ENCODE measurements at places on chromosomes 16 and 17. TPM values are rescaled to one million over a fixed set of nuclear protein-coding genes. Genes with fewer than 3 reads are reported as not detected.

- no peak for DNase-seq
Measured at GRCh38 chr17:73968680-73969079, 234.8 kb upstream of the RPL38 start.

DNA sequence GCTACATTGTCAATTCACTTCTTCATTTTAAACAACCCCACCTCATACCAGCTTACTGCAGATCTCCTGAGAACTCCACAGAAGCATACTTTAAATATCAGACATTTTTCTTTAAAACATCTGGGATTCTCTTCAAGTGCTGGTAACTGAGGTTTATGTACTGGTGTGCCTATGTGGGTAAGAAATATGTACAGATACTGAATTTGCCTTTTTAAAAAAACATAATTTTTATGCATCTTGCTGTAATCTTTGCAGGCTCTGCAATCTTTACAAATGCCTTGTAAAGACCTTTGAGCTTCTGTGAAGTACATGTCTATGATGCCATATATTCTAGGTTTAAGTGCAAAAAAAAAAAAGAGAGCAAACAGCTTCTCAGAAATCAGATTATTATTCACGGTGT, 127.6 kb upstream of the NOG start:
- no peak for DNase-seq

DNA sequence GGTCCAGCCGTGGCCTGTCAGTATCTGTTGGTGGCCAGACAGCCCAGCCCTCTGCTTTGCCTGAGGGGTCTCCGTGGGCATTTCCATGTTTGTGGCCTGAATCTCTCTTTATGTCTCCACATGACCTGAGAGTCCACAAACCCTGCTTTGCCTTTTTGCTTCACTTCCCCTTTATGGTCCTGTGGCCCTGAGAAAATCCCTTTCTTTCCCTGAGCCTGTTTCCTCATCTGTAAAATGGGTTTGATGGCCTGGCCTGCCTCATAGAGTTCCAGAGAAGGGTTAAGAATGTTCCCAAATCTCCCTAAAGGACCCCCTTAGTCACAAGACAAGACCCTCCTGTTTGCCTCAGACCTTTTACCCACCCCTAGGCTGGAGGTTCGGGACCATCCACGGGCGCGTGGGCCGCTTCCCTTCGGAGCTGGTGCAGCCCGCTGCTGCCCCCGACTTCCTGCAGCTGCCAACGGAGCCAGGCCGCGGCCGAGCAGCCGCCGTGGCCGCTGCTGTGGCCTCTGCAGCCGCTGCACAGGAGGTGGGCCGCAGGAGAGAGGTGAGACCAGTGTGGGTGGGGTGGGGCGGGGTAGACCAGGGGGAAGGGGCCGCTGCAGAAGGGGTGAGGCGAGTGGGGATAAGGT, 26.2 kb upstream of the ALKBH5 start:
- no peak for DNase-seq

- DNase-seq, result no peak
Measured at GRCh38 chr17:63634163-63634562, 11.9 kb downstream of the MAP3K3 start.

DNA sequence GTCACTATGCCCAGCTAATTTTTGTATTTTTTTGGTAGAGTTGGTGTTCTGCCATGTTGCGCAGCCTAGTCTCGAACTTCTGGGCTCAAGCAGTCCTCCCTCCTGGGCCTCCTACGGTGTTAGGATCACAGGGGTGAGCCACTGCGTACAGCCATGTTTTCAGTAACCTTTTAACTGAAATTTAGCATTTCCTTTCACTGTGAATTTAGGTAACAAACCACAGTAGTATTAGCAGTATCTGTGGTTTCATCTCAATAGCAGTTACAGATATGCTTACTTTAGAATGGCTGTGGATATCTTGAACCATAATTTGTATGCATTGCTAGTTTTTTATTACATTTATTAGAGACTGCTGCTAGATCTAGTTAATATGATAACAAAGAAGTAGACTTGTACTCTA, 4.3 kb upstream of the RANGRF start:
- no peak for DNase-seq

- no peak for DNase-seq
Measured at GRCh38 chr17:79622122-79622601, 11.3 kb upstream of the RBFOX3 start.

- DNase-seq, result no peak
Measured at GRCh38 chr16:9297437-9298113, 206.1 kb downstream of the HAPSTR1 start.

DNA sequence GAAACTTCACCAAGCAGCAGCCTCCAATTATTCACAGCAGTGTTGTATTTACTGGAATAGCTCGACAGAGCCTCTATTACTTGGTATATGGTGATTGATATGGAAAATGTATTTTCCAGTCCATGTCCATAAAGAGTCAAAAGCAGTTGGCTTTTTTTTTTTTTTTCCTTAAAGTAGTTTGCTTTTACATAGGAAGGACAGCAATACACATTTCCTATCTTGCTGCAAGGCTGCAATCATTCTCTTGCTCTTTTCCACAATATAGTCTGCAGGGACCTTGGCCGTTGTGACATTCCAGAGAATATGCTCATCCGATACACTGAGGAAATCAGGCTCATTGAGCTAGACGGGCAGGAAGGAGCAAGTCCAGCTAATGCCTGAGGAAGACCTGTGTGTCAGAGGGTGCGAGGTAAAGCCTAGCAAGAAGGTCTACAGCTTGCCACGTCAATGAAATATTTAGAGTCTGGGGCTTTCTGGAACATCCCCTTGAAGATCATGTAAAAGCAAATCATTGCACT, 131.1 kb downstream of the ENGASE start:
- no peak for DNase-seq

GRCh38 chr17:77311371-77311981, 170.7 kb downstream of the SEC14L1 start:
- no peak for DNase-seq

DNA sequence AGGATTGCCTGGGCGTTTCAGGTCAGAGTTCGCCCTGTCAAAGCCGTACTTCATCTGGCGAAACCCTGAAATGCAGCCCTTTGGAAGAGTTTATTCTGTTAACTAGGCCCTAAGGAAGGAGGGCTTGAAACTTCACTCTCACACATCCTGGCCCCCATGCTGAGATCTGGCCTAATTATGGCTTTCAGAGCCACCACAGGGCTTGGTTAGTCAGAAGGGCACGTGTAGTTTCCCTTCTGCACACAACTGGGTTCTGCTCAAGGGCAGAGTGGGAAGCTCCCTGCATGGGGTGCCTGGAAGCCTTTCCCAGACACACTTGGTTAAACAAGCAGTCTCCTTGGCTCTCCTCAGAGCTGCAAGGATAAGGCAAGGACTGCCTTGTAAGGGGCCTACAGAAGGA, 397.3 kb downstream of the SHISA9 start:
- no peak for DNase-seq

GRCh38 chr17:41680426-41681040, 8.2 kb upstream of the EIF1 start:
- DNase-seq, result no peak

GRCh38 chr17:49739641-49740271, 24.2 kb downstream of the FAM117A start:
- no peak for DNase-seq

DNA sequence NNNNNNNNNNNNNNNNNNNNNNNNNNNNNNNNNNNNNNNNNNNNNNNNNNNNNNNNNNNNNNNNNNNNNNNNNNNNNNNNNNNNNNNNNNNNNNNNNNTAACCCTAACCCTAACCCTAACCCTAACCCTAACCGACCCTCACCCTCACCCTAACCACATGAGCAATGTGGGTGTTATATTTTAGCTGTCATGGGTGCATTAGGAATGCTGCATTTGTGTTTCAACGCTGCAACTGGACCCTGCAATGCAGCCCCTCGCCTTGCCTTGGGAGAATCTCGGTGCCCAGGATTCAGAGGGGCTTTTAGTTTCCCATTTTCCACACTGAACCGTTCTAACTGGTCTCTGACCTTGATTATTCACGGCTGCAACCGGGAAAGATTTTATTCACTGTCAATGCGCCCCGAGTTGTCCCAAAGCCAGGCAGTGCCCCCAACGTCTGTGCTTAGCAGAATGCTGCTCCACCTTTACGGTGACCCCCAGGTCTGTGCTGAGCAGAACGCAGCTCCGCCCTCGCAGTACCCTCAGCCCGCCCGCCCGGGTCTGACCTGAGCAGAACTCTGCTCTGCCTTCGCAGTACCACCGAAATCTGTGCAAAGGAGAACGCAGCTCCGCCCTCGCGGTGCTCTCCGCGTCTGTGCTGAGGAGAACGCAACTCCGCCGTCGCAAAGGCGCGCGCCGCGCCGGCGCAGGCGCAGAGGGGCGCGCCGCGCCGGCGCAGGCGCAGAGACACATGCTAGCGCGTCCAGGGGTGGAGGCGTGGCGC, 43.3 kb downstream of the POLR3K start:
- DNase-seq, result no peak

GRCh38 chr16:48168075-48168474, 12.3 kb upstream of the ABCC12 start:
- DNase-seq, result no peak

GRCh38 chr17:35046740-35047283, 16.7 kb downstream of the RFFL start:
- DNase-seq, result no peak

DNA sequence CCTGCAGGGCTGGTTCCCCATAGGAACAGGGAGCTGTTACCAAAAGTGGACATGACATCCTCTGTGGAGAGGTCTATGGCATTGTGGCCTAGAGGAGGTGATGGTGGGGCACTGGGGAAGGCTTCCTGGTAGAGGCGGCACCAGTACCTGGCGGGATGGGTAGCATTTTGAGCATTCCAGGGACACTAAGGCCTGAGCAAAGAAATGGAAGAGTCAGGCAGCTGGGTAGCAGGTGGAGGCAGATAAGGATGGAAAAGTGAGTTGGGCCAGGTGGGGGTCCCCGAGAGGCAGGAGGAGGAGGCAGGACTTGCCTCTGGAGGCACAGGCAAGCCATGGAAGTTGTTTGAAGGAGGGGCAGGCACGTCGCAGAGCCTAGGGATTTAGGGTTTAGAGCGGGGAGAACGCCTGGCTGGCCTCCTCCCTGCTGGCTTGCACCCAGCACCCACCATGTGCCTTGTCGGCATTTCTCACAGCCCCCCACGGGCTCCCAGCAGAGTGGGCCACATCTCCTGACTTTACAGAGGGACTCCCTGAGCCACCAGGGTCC, 5.1 kb upstream of the ADCY7 start:
- no peak for DNase-seq

DNA sequence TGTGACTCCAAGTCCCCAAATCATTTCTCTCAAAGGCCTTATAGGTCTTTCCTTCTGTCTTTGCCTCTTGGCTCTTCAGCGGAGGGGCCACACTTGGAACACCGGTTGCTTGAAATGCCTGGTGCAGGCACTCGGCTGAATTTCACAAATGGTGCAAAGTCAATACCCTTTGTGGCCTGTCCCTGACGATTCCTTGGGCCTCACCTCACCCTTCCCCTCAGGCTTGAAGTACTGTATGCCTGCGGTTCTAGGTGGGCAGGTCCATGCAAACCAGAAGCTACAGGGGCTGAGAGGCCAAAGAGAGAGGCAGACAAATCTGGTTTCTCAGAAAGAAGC, 4.1 kb upstream of the B9D1 start:
- no peak for DNase-seq

GRCh38 chr17:63086483-63087185, 120.6 kb downstream of the TANC2 start:
- no peak for DNase-seq

DNA sequence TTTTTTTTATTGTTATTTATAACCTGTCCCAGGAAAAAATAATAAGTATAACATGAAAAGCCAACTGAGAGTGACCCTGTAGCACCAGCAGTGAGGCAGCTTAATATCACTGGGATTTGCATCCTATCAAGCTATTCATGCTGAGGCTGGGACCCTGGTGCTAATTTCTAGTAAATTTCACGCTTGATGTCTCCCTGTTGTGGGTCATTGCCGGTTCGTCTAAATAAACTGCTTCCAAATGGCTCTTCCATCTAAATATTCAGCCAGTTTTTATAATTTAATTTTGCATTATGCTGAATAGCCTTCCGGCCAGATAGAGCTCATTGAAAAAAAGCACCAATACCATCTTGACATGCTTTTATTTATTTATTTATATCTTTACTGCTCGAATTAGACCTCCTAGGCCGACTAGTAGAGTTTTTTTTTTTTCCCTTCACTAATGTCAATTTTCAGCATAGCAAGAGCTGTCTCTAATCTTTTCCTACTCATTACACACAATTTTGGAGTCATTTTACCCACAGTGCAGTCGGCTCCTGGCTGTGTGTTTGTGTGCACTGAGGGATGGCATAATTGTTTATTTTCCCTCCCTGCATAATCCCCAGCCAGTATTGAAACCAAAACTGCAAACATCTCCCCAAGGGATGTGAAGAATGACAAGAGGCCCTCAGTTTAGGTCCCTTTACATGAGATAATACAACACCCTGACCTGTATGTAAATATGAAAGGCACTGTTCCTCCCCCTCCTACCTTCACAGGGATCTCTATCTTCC, 168.8 kb downstream of the AATF start:
- no peak for DNase-seq

DNA sequence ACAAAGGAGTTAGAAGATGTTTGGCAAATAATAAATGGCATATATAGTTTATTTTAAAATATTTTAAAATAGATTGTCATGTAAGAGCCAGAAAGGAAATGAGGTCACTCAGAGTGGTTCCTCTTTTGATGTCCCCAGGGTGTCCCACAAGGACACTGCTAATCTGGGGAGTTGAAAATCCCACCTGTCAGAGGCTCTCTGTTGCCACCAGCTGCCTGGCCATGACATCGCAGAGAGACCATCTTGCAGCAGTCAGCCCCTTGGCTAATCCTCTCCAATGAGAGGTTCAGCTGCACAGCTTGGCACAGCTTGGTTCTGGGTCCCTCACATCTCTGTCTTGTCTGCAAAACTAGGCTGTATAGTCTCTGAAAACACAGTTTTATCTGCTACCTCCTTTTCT, 11.0 kb upstream of the RBFOX1 start:
- no peak for DNase-seq

DNA sequence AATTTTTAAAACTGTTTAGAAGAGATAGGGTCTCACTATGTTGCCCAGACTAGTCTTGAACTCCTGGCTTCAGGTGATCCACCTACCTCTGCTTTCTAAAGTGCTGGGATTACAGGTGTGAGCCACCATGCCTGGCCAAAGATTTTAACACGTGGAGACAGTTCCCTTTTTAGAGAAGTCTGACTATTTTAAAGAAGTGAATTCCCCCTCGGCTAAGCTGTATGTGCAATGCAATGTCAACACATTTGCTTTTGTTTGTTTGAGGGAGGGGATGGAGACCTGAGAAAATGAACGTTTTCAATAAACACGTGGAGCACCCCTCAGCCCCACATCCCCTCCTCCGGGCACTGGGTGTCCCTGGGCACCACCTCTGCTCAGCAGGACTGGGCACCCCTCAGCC, 14.3 kb upstream of the RNPS1 start:
- no peak for DNase-seq

- DNase-seq, result peak; percentile 24
Measured at GRCh38 chr16:9679213-9679767, 502.9 kb downstream of the GRIN2A start.

GRCh38 chr16:57611181-57611580, 17.2 kb upstream of the ADGRG1 start:
- DNase-seq, result no peak

Gene DNAH2
- 4.3 TPM for polyA plus RNA-seq

Gene ACSM3
- polyA plus RNA-seq, result 2.9 TPM

Gene CUEDC1
- 48.8 TPM for polyA plus RNA-seq

Gene GLTPD2
- polyA plus RNA-seq, result 0.95 TPM

Gene SEPTIN1
- polyA plus RNA-seq, result 3.3 TPM

Gene NUDT21
- polyA plus RNA-seq, result 52.5 TPM

Gene AFMID
- 36.7 TPM for polyA plus RNA-seq

Gene HSD17B2
- 0.27 TPM for polyA plus RNA-seq

Gene ARHGDIG
- polyA plus RNA-seq, result 0.82 TPM

Gene RHBDL1
- polyA plus RNA-seq, result 1.8 TPM

Gene SLC52A1
- polyA plus RNA-seq, result 0.08 TPM

Gene TMC5
- polyA plus RNA-seq, result 0.05 TPM

Gene NPIPB9
- 0.86 TPM for polyA plus RNA-seq

Gene RGS11
- polyA plus RNA-seq, result 3.6 TPM

Measured in forelimb muscle (tissue), 1 donor.